ENCODE measurements at places on chromosomes 2 and 18. TPM values are rescaled to one million over a fixed set of nuclear protein-coding genes. Genes with fewer than 3 reads are reported as not detected.

DNA sequence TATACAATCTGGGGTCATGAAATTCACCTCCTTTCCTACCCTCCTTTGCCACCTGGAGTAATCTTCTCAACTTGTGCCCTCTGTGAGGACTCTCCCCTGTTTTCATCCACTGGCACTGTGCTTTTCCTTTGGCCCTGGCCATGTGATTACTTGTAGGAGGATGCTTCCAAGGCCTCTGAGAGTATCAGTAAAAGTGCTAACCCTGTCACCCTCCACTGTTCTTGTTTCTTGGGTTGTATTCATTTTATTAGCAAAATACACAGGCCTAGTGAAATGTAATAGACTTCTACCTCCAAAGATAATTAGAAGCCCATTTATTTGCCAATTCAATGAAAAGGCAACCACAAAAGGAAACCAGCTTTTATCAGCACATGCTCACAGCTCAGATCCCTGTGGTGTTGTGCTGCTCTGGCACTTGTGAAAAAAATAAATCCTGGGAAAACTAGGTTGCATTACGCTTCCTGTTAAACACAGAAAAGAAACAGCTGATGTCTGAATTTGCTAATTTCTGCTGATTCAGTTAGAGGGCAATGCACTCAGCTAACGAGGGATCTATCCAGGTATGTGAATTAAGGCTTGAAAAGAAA lies 357.5 kb upstream of the ETAA1 start:
- no peak for DNase-seq

DNA sequence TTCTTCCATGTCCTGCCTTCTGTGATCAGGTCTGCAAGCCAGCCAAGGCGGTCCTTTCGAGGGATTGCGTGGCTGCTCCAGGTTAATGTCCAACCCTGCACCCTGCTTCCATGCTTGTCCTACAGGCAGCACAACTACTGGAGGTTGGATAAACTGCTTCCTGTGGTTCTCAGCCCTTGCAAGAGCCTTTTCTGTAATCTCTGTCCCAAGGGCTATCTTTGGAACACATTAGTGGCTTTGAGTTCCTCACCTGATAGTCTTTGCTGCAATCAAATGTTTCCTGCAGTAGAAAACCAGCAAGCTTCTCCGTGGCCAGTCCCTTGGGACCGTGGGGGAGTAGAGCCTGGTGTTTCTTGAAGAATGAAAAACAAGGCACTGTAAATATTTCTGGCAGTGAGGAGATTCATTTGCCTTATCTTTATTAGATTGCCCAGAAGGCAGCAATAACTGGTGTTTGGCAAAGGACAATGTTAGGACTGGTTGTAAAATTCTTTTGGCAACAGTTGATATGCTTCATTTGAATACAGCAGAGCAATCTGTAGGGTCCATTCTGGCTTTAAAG lies 214.4 kb downstream of the FHOD3 start:
- peak; percentile 49 for DNase-seq

- DNase-seq = peak; percentile 43
Measured at GRCh38 chr2:96842600-96842999, 1.2 kb downstream of the ANKRD23 start.

DNA sequence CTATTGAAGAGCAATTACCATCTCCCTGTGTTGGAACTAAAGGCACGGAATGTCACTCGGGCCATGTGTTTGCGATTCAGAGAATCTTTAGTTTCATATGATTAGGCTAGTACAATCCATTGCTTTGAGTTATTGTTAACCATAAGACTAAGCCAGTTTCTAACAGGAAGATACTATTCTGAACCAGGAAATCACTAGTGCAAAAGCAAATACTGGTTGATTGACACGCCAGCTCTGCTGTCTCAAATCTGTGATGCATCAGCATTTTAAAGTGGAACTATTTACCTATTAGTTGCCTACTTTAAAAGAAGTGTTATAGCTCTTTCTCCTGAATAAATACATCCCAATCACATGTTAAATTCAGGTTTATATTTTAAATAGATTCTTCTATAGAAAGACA lies 61.9 kb downstream of the AFTPH start:
- no peak for DNase-seq

GRCh38 chr2:33730193-33730592 lies 131.1 kb upstream of the FAM98A start:
- no peak for DNase-seq

DNA sequence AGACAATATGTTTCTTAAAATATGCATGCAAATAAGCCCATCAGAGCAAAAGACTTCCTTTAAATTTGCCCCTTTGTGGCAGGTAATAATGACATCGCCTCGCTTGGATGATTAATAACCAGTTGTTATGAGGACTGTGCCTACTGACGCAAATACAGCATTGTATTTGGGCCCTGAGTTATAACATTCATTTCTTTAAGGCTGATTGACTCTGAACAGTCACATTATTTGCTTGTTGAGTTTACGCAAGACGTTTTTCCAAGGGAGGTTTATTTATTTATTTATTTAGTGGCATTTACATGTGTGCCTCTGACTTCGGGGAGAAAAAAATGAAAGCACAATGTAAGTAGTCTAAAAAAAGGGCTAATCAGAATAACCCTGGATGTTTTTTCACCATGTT lies 88.3 kb downstream of the SLC8A1 start:
- DNase-seq = no peak

- no peak for DNase-seq
Measured at GRCh38 chr2:187857826-187858225, 303.6 kb upstream of the TFPI start.

GRCh38 chr2:25042321-25043240 lies 705 bp downstream of the EFR3B start:
- DNase-seq = peak; percentile 41

GRCh38 chr2:88735853-88736252 lies 44.4 kb downstream of the RPIA start:
- peak; percentile 49 for DNase-seq

GRCh38 chr2:105827351-105828096 lies 82.8 kb downstream of the NCK2 start:
- DNase-seq = no peak

- no peak for DNase-seq
Measured at GRCh38 chr18:25047983-25048382, 304.0 kb downstream of the ZNF521 start.

DNA sequence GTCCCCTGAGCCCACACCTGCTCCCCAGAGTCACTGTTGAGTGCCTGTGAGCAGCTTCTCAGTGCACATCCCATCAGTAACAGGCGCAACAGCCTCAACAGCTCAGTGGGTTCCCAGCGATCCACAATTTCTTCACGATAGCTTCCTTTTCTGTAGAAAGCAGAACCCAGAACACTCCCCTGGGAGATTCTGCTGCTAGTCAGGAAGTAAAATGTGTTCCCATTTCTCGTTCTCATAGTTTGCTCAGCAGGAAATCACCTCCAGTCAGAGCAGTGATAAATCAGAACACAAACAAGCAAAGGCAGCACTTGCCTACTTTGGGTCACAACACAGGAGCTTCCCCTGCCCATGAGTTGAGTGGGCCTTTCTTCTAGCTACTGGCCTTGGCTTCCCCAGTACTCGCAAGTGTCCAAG lies 48.9 kb upstream of the ATG16L1 start:
- DNase-seq = no peak

DNA sequence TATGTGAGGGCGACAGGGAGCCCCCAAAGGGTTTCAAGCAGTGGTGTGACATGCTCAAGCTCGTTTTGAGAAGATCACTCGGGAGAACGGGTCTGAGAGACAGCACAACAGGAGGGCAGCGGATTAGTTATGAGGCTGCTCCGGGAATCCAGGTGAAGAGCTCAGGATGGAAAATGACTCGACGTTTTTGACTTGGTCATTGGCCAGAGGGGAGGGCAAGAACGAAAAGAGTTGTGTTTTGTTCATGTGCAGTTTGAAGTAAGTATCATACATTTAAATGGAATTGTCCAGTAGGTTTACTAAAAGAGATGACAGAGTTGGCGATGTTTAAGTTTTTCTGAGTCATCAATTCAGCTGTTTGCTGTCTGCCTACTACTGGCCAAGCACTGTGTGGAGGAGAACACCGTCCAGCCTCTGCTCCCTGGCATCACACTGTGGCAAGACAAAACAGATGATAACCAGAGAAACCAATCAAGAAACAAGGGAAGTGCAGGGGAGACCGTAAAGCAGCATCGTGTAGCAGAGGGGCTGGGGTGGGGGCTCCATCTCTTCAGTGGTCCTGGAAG lies 25.3 kb upstream of the ANXA4 start:
- DNase-seq = peak; percentile 27

- no peak for DNase-seq
Measured at GRCh38 chr18:5444269-5444668, 99.5 kb downstream of the EPB41L3 start.

DNA sequence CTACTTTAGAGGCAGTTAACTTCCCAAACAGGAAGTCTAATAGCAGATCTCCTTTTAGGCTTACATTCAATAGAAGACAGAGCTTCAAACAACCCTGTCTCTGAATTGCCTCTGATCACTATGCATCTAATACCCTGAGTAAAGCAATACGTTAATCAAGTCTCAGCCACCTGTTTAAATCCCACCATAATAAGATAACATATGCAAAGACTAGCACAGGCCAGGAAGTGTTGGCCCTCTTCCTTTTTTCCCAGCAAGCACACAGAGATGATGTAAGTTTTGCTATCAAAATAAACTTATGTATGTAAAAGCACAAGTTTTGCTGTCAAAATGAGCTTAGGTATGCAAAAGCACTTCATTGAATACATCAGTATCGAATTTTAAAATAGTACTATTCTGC lies 385.5 kb downstream of the RND3 start:
- no peak for DNase-seq

- no peak for DNase-seq
Measured at GRCh38 chr2:11102956-11103860, 52.1 kb upstream of the SLC66A3 start.

- DNase-seq = no peak
Measured at GRCh38 chr2:164644036-164644700, 22.9 kb upstream of the GRB14 start.

GRCh38 chr2:27989149-27989548 lies 98.6 kb downstream of the BABAM2 start:
- peak; percentile 67 for DNase-seq

- DNase-seq = peak; percentile 95
Measured at GRCh38 chr2:9565436-9566153, 10.0 kb upstream of the ADAM17 start.

DNA sequence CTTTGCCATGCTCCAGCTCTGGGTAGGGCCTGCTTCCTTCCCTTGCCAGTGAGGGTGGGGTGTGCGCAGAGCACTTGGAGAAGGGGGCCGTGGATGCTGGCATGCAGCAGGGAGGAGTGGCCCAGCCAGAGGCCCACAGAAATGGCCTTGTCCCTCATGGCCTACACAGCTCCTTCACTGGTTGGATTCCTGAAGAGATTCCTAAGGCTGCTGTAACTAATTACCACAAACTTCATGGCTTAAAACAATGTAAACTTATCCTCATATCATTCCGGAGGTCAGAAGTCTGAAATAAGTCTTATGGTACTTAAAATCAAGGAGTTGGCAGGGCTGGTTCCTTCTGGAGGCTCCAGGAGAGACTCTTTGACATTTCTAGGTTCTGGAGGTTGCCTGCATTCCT lies 195.2 kb downstream of the GLI2 start:
- no peak for DNase-seq

Gene AGFG1
- total RNA-seq = 75.3 TPM

Gene MOCOS
- total RNA-seq = 3.2 TPM

Gene SLC16A14
- total RNA-seq = 0.81 TPM

Gene RGPD3
- 0.02 TPM for total RNA-seq

Gene LYPD1
- 146 TPM for total RNA-seq

Gene SERPINB10
- total RNA-seq = not detected

Gene IL1RL1
- total RNA-seq = not detected

Gene UPP2
- not detected for total RNA-seq

All from M059J (cell line).